Activated CD8-positive, alpha-beta memory T cell treated with anti-CD3 and anti-CD28 coated beads for 4 hours (primary cell): ENCODE measurements at places on chromosomes 1 and 21.
A peak's percentile ranks its signal among the peaks of the same experiment; 100 is the strongest.

DNA sequence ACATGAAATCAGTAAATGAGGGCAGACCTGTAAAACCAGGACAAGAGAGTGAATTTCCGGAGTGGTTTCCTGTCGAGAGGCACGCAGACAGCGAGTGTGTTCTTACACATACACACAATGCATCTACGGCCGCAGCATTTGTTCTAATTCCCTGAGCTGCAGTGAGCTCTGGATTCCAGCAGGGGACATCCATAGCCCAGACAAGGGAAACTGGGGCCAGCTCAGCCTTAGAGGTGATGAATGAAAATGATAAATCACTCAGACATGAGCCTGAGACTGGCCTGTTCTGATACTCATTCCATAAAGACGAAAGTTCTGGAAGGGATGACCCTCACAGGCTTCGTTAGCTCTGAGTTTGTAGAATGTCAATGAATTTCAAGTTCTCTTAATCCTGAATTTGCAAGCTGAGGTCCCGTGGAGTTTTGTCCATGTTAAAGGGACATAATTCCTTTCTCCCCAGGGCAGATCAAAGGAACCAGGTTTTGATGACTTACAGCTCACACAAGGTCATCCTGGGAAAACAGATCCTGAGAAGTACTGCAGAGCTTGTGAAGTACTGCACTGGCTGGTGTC lies 207.9 kb upstream of the C1orf87 start:
- no peak for DNase-seq

GRCh38 chr1:240833075-240833474 lies 221.1 kb upstream of the GREM2 start:
- no peak for DNase-seq

DNA sequence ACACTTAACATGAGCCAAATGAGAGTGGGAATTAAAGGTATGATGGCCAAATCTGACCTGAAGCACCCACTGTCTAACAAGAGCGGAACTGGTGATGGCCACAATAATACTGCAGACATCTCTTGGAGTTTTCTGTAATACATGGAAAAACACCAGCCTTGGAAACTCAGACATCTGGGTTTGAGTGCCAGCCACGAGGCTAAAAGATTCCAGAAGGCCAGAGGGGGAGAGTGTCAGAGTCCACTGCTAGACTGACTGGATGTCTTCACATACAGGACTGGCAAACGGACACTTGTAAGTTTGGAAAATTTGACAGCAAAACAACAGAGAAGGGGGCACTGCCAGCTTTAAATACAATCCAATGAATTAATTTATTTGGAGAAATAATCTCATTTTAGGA lies 175.1 kb downstream of the ADSS2 start:
- DNase-seq = no peak

GRCh38 chr1:65233782-65234181 lies 75.6 kb upstream of the DNAJC6 start:
- no peak for DNase-seq

DNA sequence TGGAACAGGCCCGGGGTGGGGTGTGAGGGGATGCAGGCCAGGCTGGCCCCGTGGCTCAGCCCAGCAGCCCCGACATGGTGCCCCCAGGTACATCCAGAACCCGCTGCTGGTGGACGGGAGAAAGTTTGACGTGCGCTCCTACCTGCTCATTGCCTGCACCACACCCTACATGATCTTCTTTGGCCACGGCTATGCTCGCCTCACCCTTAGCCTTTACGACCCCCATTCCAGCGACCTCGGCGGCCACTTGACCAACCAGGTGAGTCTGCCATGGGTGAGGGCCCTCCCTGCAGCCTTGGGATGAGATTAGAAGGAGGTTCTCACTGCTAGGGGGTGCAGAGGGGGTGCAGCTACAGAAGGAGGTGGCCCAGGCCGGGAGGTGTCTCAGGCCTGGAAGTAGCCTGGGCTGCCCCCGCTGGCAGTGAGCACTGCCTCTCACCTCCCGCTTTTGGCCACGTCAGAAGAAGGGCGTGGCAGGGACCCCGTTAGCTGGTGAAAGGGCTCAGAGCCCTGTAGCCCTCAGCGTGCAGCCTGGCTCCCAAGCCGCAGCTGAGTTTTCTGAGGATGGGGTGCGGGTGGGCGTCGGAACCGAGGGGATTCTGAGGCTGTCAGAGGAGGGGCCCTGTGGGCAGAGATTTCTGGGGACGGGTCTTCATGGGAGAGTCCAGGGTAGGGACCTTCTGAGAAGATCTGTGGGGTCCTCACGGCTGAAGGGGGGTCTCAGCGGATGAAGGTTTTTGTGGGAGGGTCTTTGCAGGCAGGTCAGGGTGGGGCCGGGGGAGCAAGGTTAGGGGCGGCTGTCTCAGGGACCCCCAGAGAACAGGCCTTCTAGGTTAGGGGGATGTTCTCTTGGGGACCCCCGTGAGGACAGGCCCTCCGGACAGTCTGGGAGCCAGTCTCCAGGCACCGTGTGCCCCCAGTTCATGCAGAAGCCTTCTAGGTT lies 10.4 kb downstream of the TTLL10 start:
- DNase-seq = no peak

DNA sequence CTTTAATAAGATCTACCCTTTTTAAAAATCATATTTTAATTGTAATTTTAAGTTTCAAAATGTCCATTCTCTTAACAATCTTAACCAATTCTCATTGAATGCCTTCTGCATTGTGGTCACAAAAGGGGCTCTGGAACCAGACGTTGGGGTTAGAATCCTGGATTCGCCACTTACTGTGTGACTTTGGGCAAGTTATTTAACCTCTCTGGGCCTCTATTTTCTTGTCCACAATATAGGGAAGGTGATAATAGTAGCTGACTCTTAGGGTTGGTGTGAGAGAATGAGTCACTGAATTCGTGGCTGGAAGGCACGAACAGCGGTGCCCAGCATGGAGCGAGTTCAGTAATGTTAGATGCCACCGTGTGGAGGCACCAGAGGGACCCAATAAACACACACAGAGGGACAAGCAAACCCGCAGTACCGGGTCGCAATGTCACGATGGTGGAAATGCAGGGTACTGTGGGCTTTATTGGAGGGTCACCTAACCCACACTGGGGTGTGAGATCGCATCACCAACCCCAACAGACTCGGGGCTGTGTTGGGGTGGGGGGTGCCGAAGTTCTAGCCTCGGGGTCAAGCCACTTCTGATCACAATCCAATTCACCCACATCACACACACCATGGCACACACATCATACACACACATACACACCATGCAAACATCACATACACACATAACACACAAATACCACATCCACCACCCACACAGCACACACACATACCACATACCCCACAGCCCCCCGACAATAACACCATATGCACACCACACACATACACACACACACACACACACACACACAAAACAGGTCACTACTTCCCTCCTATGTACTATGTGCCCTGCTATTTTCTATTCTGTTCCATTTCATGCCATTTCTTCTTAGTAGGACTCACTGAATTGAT lies 27.0 kb upstream of the IFNAR2 start:
- no peak for DNase-seq

- DNase-seq = no peak
Observed at GRCh38 chr1:97245682-97246081, 524.1 kb downstream of the PTBP2 start.

DNA sequence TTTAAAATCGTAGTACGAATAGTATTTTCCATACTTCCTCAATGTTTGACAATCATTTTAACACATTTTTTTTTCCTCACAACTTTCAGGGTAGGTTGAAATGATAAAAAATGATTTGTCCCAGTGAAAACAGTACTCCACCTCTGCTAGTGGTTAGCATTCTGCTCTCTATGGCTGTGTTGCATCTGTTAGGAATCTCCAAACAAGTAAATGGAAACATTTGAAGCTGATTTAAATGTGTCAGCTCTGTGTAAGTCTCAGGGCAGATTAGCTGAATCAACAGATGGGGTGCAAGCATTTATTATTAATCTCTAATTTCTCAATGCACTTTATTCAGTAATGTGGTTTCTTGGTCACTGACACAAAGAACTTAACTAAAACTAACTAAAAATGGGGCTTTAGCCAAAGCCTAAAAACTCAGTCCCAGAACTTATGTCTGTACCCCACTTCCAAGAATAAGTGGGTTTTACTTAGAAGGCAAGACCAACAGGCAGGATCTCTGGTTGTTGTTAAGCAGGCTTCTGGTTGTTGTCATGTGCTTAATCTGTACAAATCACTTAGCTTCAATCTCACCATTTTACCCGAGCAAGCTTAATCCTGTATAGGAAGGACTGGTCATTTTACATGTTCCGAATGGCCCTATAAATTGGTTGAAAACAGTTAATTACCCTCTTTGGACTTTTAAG lies 67.8 kb downstream of the PRRX1 start:
- no peak for DNase-seq

DNA sequence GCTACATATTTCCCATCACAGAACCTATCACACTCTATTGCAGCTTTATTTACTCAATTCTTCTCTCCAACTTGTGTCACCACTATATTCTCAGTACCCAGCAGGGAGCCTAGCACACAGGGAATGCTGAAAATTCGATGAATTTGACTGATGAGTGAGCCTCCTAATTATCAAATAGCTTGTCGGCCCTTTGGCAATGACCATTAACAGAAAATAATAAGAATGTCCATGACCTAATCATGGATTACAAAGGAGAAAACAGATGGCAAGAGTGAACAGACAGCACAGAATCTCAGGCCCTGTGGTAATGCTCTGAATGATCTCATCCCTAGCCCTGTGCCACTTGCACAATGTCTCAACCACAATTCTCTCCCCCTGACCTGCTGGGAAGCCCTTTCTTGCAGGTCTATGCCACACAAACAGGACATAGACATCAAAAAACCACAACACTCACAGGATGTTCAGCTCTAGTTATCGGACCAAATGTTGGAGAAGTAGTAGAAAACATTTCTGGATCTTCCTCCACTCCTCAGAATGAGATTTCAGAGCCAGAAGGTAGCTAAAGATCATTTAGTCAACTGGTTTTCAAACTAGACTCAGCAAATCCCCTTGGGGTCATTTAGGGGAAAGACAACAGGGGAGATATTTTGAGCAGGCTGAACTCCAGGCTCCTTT lies 68.4 kb downstream of the LUZP1 start:
- DNase-seq = peak; percentile 8

DNA sequence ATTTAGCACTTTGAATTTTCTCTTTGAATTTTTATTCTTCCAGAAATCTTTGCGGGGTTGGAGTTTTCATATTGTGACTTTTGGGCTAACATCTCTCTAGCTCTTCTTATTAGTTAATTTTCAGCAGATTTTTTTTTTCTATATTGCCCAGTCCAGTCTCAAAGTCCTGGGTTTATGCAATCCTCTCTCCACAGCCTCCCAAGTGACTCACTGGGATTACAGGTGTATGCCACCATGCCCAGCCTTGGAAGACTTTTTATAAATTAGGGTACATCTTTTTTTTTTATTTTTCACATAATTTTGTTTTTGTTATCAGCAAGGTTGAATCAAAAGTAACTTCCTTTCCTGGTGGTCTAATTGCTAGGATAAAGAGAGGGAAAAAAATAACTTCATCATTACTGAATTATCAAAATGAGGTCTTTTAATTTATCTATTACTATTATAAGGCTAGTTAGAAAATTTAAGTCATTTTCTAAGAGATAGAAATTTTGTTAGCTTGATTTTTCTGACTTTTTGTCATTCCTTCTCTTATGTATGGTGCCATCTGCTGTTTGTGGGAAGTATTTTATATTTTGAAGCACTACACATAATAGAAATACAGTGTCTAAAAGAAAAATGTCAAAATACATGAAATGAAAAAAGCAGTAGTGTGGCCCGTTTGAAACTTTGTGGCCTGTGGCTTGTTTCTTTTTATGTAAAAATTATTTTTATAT lies 273.4 kb upstream of the CACYBP start:
- no peak for DNase-seq

DNA sequence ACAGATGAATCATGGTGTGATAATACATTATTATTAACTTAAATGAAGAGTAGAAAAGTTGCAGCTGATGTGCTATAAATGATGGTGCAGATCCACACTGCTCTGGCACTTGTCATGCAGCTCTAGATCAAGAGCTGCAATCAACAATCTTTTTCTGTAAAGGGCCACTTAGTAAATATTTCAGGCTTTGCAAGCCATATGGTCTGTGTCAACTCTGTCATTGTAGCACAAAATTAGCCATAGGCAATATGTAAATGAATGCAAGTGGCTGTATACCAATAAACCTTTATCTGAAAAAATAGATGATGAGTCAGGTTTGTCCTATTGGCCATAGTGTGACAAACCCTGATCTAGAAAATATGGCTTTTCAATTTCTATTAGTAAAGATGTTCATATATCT lies 66.6 kb downstream of the RGS18 start:
- DNase-seq = no peak

- no peak for DNase-seq
Observed at GRCh38 chr21:34552360-34553098, 40.5 kb upstream of the KCNE1 start.

DNA sequence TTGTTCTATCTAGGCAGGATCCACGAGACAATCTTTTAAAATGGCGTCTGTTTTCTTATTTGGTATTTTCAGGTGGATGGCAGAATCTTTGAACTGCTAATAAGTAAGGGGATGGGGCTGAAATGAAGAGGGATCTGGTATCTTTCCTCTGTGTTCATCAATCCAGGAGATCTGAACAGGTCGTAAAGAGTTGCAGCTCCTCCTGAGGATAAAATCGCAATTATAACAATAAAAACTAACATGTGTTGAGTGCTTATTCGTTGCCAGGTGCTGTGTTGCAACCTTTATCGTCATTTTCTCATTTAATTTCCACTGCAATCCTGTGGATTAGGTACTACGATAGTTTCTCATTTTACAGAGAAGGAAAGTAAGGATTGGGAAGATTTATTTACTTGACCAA lies 134.6 kb upstream of the DPYD start:
- no peak for DNase-seq

DNA sequence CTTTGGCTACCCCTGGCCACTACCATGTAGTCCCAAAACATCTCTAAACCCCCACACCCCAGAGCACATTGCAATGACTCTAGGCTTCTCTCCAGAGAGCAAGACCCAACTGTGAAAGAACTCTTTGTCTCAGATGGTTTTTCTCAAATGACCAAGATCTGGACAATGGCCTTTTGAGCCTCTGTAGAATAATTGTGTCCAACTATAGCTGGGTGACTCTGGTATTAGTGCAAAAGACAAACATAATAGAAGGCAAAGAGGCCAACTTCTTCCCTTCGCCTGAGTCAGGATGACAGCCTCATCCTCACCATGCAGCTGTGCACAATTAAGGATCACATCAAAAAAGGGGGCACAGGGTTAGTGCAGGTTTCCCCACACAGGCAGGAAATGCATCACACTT lies 139.6 kb downstream of the BRINP2 start:
- no peak for DNase-seq
